Activated CD4-positive, alpha-beta T cell treated with anti-CD3 and anti-CD28 coated beads, Interleukin-2, amount 10 ng/mL, durations not matched to agents 7 days and 5 days (primary cell): ENCODE measurements at places on chromosomes 13 and 19.

GRCh38 chr13:97627566-97627965 lies 193.6 kb downstream of the RAP2A start:
- no peak for DNase-seq

DNA sequence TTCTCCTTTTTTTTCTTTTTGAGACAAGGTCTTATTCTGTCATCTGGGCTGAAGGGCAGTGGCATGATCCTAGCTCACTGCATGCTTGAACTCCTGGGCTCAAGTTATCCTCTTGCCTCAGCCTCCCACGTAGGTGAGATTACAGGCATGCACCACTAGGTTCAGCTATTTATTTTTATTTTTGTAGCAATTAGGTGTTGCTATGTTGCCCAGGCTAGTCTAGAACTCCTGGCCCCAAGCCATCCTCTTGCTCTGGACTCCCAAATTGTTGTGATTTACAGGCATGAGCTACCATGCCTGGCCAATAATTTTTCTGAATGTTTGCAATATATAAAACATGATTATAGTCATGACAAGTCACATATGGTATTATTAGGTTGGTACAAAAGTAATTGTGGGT lies 161.1 kb upstream of the ATXN8OS start:
- no peak for DNase-seq

DNA sequence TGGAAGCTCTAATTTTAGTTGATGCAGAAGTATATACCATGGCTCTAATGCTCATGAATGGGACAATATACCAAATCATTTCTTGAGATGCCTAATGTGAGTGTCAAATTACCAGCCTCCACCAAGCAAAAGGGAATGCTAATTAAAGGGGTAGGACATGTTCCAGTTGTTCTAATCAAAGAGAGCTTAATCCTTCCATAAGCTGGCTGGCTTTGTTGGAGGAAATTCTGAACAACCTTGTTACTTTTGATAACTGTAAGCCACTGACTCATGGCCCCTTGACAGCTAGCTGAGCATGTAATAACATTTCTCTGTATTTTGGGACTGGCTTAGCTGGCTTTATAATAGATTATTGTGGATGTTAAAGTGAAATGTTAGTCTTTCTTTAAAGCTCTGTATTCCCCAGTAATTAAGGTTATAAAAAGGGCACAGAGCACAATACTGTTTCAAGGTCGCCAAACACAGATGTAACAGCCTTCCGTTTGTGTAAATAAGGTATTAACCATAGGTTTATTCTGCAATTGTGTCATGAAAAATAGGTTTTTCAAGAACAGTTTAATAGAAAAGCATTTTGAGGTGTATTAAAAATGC lies 1194.0 kb downstream of the PCDH9 start:
- no peak for DNase-seq

- peak; percentile 73 for DNase-seq
Measured at GRCh38 chr19:3554254-3555083, 2.9 kb downstream of the MFSD12 start.
